ENCODE measurements at places on chromosomes 3 and 15. TPM values are rescaled to one million over a fixed set of nuclear protein-coding genes. Genes with fewer than 3 reads are reported as not detected.

DNA sequence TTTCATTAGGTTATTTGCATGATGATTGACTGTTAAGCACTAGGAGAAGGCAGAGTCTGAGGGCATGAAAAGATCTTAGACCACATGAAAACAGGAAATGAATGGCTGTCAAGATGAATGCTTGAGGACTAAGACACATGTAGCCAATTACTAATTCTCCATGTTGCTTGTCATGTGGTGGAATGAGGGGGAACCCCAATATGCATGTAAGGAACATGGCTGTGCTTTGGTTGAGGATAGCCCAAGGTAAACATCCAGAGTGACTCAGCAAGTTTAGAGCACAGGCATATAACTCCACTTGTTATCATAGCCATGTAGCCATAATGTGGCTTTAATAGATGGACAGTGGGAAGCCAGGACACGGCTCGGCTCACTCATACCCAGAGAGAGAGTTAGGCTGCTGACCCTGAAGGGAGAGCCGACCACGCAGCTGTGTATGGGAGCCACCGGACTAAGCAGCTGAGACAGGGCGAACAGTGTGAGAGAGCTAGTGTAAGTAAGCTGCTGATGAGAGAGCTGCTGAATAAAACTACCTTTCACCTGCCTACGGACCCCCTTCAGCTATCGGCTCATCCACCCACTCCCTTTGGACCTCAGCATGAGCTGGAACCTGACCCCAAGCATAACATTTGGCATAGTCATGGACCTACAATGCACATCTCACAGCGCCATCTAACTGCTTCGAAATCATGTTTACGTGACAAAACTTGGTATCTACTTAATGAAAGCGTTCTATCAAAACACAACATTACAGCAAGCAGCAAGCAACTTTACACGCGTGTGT, 37.6 kb downstream of the ANO10 start:
- H3K4me1 ChIP-seq = no peaks in the 10 kb centered on the region
- H3K36me3 ChIP-seq = peaks cover 2% of the 10 kb centered on the region
- no peak overlapping the region for H3K4me3 ChIP-seq
- H3K27me3 ChIP-seq = no peaks in the 10 kb centered on the region

The ARL6IP5 gene
- 101 TPM for total RNA-seq

- no peak overlapping the region for H3K4me3 ChIP-seq
- peaks cover 52% of the 10 kb centered on the region for H3K4me1 ChIP-seq
- no peaks in the 10 kb centered on the region for H3K27me3 ChIP-seq
- peaks cover 3% of the 10 kb centered on the region for H3K36me3 ChIP-seq
- DNase-seq = no peak
These were observed 151.5 kb downstream of the LRRK1 start for GRCh38 chr15:101070502-101071273.

- H3K4me1 ChIP-seq = peaks cover 11% of the 10 kb centered on the region
- no peaks in the 10 kb centered on the region for H3K27me3 ChIP-seq
- no peak overlapping the region for H3K4me3 ChIP-seq
- H3K36me3 ChIP-seq = no peaks in the 10 kb centered on the region
These were observed 260.5 kb upstream of the TPRG1 start for GRCh38 chr3:188911026-188911850.

DNA sequence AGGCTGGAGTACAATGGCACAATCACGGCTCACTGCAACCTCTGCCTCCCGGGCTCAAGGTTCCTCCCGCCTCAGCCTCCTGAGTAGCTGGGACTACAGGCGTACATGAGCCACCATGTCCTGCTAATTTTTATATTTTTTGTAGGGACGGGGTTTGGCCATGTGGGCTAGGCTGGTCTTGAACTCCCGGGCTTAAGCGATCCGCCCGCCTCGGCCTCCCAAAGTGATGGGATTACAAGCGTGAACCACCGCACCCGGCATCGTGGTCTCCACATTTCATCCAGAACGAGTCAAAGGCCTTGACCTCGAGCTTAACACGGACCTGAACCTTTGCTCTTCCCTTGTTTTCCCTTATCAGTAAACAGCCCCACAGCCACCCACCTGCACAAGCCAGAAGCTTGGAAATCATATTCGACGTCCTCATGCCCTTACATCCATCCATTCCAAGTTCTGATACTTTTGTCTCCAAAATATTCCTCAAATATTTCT, 1.4 kb upstream of the PTPN23 start:
- no peaks in the 10 kb centered on the region for H3K27me3 ChIP-seq
- no peak for DNase-seq
- peaks cover 25% of the 10 kb centered on the region for H3K4me1 ChIP-seq
- no peak overlapping the region for H3K27ac ChIP-seq

The ZDHHC23 gene
- 7.8 TPM for total RNA-seq

- H3K27me3 ChIP-seq = no peaks in the 10 kb centered on the region
- peaks cover 15% of the 10 kb centered on the region for H3K4me1 ChIP-seq
- H3K27ac ChIP-seq = no peak overlapping the region
- no peaks in the 10 kb centered on the region for H3K36me3 ChIP-seq
These were observed 181.1 kb downstream of the STT3B start for GRCh38 chr3:31713816-31714215.

DNA sequence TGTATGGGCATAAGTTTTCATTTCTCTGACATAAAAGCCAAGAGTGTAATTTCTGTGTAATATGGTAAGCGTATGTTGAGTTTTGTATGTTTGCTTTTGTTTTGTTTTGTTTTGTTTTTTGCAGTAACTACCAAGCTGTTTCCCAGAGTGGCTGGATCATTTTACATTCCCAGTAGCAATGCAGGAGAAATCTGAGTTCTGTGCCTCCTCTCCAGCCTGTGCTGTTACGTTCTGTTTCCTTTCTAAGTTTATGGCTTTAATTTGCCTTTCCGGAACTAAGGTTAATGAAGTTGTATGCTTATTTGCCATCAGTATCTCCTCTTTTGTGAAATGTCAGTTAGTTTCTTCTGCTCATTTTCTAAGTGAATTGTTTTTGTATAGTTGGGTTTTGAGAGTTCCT, 307.8 kb downstream of the GABRG3 start:
- no peaks in the 10 kb centered on the region for H3K27me3 ChIP-seq
- DNase-seq = no peak
- H3K27ac ChIP-seq = no peak overlapping the region
- no peaks in the 10 kb centered on the region for H3K4me1 ChIP-seq
- no peaks in the 10 kb centered on the region for H3K36me3 ChIP-seq
- no peak overlapping the region for H3K4me3 ChIP-seq
